ENCODE measurements at places on chromosomes 6 and 20.

GRCh38 chr6:53358440-53359094 lies 9.8 kb upstream of the ELOVL5 start:
- DNase-seq = no peak

- no peak for DNase-seq
These were observed 7.6 kb upstream of the BTN3A3 start for GRCh38 chr6:26432627-26433201.

DNA sequence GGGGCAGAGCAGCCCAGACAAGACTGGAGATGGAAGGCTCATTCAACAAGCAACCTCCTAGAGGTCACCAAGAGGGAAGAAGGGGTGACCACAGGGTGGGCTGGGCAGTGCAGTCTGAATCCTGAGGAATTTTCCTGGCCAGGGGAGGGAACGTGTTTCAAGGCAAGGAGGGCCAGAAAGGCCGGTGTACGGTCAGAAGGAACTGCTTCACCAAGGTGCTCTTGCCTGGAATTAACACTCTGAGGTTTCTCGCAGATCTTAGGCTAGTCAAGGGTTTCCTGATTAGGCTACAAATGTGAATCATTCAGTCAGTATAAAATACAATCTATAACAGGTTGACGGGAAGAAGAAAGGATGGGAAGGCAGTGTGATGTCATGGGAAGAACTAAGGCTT lies 199.3 kb downstream of the LRFN2 start:
- no peak for DNase-seq

DNA sequence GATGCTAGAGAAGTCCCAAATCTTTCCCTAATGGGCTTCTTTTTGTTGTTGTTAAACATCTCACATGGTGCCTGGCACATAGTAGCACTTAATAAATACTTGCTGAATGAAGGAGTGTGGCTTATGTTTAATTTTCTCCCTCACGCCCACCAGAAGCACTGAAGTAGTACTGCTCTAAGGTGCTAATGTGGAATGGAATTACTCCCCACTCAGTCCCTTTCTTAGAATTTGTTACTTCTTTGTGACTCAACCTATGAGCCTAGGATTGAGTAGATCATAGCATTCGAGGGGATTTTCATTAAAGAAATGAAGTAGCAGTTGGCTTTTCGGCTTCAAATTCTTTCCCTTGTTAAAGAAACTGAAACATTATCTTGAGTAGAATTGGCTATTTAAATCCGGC lies 192.8 kb downstream of the CLIC5 start:
- no peak for DNase-seq

GRCh38 chr20:4815628-4816027 lies 93.9 kb downstream of the PRND start:
- no peak for DNase-seq

DNA sequence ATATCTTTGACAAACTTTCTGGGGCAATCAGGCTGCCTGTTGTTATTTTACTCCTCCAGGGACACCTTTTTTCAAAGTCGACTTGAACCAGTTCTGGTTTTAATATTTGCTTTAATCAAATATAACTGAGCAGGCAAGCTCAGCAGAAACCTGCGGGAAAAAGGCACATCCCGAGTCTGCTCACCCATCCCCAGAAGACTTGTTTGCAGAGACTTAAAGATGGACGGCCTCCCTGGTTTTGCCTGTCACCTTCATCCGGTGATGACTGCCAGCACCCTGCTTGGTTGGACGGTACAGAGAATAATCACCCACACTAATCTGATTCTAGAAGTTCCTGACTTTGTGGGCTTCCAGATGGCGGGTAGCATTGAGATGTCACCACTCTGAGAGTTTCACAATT lies 36.8 kb downstream of the PPP1R3G start:
- DNase-seq = no peak

- DNase-seq = no peak
These were observed 33.8 kb downstream of the HDDC2 start for GRCh38 chr6:125267806-125268523.
